ENCODE measurements at places on chromosomes 12 and 14.

- DNase-seq: no peak
Observed at GRCh38 chr12:13175499-13175898, 21.0 kb upstream of the EMP1 start.

GRCh38 chr14:99737451-99737951, 53.4 kb downstream of the CYP46A1 start:
- DNase-seq: no peak

- no peak for DNase-seq
Observed at GRCh38 chr12:118979763-118980406, 1.5 kb upstream of the SRRM4 start.

DNA sequence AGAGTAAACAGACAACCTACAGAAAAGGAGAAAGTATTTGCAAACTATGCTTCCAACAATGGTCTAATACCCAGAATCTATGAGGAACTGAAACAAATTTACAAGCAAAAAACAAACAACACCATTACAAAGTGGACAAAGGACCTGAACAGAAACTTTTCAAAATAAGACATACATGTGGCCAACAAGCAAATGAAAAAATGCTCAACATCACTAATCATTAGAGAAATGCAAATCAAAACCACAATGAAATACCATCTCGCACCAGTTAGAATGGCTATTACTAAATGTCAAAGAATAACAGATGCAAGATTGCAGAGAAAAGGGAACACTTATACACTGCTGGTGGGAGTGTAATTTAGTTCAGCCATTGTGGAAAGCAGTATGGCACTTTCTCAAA, 125.8 kb downstream of the C12orf42 start:
- no peak for DNase-seq

DNA sequence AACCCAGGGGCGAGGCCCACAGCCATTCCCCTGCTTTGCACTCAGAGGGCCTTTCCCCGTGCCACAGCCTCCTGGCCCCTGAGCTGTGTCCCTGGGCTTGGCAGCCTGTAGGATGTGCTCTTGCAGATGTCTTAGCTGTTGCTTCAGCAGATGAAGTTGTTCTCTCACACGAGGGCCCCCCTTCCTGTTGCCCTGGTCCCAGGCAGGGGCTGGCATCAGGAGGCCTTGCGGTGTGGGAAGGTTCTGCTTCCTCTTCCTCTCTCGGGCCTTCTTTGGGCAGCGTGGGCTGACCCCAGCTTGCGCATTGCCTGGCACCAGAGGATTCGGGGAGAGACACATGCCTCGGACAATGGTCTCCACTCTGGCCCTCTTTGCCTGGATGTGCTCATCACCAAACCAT, 12.7 kb downstream of the PROX2 start:
- no peak for DNase-seq

DNA sequence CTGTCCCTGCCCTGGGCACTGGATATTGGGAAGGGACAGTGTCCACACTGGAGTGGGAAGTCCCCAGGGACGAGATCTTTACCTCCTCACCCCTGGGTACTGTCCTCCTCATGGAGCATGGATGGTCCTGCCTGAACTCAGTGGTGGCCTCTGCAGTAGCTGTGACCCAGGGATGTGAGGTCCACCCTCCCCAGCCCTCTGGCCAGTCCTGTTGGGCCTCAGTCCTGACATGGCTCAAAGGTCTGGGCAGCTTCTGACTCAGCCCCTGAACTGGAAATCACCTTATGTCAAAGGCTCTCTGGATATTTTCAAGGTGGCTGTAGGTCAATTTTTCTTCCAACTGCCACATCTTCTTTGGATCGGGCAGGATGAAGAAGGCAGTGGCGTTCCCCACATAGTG, 24.4 kb downstream of the SERPINA1 start:
- no peak for DNase-seq

DNA sequence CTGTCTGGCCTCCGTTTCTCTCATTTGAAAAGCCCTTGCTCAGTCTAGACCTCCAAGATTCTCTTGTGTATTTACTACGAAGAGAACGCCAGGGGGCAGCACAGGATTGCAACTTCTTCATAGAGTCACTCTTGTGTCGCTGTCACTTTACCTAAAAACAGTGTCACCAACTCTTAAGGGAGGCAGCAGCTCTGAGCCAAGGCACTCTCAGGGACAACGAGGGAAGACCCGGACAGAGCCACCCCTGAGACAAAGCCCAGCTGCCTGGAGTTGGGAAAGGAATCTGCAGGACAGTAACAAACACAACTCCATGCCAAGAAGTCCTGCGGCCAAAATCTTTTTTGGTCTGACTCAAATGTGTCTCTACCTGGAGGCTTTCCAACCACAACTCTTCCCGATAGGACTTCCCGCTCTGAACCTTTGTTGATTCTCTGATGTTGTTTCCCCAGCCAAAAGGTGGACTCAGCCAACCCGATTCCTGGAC, 9.6 kb upstream of the RPAP3 start:
- peak; percentile 69 for DNase-seq

- no peak for DNase-seq
Observed at GRCh38 chr14:47543459-47543858, 131.9 kb downstream of the MDGA2 start.

DNA sequence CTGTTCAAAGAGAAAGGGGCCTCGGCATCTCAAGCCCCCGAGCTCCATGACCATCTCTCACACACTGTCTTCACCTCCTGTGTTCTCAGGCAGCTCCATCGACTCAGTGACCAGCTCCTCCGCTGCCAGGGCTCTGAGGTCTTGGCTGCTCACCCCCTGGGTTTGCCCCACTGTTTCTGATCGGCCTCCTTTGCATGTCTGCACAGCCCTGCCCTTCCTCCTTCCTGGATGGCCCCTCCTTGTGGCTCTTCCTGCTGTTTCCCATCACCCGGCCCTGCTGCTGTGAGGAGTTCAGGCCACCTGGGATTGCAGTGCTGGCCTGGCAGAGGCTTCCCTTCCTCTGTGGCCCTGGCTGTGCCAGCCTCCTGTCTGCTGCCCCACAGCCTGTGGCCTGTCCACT, 38.1 kb upstream of the PIWIL1 start:
- no peak for DNase-seq

- DNase-seq: no peak
Observed at GRCh38 chr12:96274331-96274730, 80.2 kb downstream of the ELK3 start.

DNA sequence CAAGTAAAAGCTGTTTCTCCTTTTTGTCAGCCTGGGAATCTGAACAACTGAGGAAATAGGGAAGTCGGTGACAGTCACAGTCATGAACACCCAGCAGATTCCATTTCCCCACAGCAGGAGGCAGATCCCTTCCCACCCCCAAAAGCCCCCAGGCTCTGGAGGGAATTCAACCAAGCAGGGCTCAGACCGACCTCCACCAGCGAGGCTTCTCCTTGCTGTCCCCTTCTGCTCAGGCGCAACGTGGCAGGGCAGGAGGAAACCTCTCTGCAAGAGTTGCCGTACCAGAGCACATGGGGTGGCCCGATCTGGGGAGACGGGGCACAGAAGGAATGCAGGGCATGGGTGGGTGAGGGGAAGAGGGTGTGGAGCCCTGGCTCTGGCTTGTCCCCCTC, 319 bp downstream of the GALNT6 start:
- no peak for DNase-seq

GRCh38 chr14:102321456-102322422, 2.2 kb downstream of the ZNF839 start:
- DNase-seq: no peak

DNA sequence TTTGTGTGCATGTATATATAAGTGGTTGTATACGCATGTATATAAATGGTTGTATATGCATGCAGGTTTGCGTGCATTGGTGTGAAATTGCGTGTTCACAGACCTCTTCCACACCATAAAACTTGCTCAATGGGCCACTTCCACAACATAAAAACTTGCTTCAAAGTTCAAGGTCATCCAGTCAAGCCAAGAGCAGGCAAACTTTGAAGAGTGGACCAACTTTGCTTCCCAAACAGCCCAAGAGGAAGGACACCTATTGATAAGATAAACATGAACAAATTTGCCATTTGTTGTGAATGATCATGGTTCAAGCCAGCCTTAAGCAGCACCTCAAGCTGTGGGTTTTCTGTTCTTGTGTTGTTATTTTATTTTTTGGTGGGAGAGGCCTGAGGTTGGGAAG, 25.2 kb upstream of the PPP1CC start:
- no peak for DNase-seq

- DNase-seq: no peak
Observed at GRCh38 chr14:61459229-61459628, 137.8 kb downstream of the PRKCH start.

GRCh38 chr12:46224386-46224785, 44.5 kb downstream of the SLC38A1 start:
- DNase-seq: no peak

DNA sequence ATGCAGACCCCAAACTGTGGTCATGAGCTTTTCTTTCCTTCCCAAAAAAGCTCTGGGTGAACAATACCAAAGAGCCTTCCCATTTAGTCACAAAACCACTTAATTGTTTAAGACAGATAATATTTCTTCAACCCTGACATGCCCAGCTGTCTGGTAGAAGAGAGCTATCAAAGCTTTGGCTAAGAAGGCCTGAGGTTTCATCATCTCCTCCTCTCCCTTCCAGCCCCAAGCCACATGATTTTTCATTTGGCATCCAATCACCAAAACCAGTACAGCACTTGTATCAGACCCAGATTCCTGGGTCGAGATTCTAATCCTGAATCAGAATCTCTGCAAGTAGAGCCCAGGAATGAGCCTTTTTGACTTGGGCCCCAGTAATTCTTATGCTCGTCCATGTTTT, 199.6 kb upstream of the TMEM260 start:
- no peak for DNase-seq

DNA sequence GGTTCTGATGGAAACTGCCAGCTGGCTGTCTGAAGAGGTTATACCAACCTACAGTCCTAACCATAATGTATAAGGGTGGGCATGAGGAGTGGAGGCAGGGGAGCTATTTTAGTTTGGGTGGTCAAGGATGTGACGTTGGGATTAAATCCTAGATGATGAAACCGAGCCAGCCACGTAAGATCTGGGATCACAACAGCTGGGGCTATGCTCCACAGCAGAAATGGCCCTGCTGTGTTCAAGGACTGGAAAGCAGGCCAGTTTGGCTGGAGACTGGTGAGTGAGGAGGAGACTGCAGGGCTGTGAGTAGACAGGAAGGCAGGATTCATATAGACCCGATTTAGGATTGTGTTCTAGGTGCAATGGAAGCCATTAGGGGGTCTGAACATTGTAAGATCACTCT, 66.1 kb downstream of the SAMD4A start:
- no peak for DNase-seq

DNA sequence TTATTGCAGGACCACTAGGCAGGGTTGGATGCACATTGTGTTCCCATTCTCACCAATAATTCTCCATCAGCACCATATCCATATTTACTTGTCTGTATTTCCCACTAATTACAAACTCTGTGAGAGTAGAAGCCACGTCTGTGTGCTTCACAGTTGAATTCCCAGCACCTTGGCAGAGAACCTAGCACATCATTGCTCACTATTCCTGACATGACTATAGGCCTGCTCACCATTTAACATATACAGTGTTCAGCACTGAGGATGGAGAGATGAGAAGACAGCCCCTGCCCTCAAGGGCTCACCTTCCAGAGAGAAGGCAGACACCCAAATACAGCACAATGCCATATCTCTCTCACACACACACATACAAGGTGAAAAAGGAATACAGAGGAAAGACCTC, 5.0 kb downstream of the DAD1 start:
- DNase-seq: no peak

DNA sequence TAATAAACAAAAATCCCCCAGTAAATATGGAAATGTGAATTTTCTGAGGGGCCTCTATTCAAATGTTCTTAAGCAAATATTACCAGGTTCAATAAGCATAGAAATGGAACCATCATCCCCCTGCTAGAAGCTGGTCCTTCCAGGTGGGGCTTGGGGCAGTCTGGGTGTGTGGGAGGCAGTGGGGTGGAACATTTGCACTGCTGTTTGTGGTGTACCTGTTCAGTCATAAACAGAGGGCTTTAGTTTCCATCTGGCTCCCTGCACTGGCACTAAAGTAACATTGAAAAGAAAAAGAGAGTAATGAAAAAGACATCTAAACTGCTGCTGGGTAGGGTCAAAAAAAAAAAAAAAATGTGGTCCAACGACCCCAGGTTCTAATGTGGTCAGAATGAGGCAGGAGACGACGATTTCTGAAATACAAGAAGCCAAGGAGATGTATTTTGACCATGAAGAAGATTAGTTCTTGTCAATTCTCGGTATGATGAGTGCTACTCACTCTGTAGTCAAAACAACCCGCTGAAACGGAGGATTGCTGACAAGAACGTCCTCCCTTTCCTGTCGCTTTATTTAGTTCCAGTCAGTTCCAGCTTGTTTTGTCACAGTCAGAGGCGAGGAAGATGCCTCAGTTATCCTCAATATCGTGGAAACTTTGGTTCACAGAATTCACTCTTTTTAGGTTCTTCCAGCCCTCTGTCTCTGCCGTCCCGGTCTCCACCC, 44.2 kb upstream of the MANSC4 start:
- DNase-seq: no peak

- no peak for DNase-seq
Observed at GRCh38 chr12:29528161-29528560, 30.7 kb upstream of the OVCH1 start.

DNA sequence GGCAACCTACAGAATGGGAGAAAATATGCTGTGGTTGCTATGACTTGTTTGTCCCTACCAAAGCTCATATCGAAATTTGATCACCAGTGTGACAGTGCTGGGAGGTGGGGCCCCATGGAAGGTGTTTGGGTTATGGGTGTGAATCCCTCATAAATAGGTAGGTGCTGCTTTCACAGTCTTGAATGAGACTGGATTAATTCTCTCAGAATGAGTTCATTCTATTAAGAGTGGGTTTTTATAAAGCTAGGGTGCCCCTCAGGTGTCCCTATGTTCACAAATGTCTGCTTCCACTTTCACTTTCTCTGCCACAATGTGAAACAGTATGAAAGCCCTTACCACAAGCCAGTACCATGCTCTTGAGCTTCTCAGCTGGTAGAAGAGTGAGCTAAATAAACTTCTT, 133.5 kb downstream of the CPNE8 start:
- no peak for DNase-seq

DNA sequence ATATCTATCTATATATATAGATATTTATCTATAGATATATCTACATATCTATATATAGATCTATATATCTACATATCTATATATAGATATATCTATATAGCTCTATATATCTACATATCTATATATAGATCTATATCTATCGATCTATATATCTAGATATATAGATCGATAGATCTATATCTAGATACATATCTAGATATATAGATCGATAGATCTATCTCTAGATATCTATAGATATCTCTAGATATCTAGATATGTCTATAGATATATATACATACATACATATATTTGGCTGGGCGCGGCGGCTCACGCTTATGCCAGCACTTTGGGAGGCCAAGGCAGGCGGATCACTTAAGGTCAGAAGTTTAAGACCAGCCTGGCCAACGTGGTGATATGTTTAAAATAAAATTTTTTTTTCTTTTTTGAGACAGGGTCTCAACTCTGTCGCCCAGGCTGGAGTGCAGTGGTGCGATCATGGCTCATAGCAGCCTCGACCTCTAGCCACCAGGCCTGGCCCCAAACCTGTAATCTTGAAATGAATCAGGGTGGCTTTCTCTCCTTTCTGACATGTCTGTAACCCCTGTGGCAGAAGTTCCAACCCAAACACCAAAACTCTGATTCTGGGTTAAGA, 18.1 kb downstream of the ARPC3 start:
- DNase-seq: no peak

GRCh38 chr14:33343016-33343415, 404.3 kb downstream of the NPAS3 start:
- no peak for DNase-seq

GRCh38 chr14:50831726-50832168, 785 bp upstream of the NIN start:
- DNase-seq: no peak
